ENCODE measurements at places on chromosomes 12 and 14.

- DNase-seq: no peak
Observed at GRCh38 chr12:116406529-116406928, 129.0 kb upstream of the MED13L start.

GRCh38 chr14:100898935-100899883 is 4.3 kb downstream of the RTL1 start:
- no peak for DNase-seq

GRCh38 chr14:68772761-68773381 is 20.0 kb downstream of the ZFP36L1 start:
- no peak for DNase-seq

GRCh38 chr12:31751085-31751484 is 22.3 kb upstream of the AMN1 start:
- no peak for DNase-seq

DNA sequence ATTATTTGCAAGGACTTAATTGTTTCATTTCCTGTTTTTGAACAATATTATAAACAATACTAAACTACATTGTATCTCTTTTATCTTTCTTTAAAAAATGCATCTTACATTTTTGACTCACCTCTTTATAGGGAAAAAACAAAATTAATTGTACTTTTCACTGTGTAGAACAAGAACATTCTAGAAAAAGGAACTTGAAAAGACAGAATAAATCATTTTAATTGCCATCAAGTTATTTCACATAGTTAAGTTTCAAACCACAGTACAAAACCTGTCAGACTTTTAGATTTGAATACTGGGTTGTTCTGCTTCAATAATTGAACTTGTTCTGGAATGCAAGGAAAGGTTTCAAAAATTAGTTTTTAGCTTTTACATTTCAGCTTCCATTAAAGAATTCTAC is 50.0 kb downstream of the SLC38A6 start:
- no peak for DNase-seq

DNA sequence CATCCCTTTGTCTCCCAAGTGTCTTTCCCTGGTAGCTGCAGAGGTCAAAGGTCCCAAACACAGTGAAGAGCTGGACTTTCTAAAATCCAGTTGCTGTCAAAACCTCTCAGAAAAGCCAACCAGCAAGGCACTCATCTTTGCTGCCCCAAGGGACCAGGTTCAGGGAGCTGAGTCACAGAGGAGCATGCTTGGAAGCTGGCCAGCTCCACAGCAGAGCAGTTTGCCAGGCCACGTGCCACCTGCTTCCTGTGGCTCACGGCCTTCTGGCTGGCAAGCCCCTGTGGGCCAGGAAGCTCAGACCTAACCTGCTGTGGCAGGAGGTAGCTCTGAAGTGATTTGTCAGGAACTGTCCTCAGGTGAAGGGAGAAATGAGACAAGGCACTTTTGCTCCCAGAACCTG is 3.6 kb downstream of the ISCU start:
- DNase-seq: peak; percentile 36

- DNase-seq: no peak
Observed at GRCh38 chr12:127381681-127382080, 885.3 kb upstream of the TMEM132C start.

- DNase-seq: no peak
Observed at GRCh38 chr12:58458102-58458501, 462.2 kb downstream of the LRIG3 start.

GRCh38 chr12:98635657-98636323 is 8.8 kb downstream of the IKBIP start:
- DNase-seq: no peak

DNA sequence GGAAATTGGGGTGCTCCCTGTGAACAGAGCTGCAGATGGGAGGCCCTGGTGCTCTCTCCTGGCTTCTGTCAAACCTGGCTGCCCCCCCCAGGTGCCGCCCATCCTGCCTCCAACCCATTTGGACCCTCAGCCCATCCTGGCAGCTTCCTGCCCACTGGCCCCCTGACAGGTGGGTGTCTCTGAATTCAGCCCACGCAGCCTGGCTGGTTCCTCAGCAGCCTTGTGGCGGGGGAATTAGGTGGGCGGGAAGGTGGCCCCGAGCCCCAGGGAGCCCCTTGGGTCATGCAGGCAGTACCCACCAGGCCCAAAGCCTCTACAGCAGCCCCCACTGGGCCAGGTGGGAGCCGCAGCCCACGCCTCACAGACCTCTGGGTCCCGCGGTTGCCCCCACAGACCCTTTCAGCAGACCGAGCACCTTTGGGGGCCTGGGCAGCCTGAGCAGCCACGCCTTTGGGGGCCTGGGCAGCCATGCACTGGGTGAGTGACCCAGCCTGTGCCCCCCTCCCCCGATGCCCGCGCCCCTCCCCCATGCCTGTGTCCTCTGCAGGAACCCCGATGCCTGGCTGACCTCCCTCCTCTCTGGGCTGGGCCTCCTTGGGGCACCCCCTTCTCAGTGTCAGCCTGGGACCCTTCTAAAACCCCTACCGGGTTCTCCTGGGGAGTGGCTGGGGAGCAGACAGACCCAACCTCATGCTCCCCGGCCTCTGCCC is 28.9 kb downstream of the LRCOL1 start:
- no peak for DNase-seq

DNA sequence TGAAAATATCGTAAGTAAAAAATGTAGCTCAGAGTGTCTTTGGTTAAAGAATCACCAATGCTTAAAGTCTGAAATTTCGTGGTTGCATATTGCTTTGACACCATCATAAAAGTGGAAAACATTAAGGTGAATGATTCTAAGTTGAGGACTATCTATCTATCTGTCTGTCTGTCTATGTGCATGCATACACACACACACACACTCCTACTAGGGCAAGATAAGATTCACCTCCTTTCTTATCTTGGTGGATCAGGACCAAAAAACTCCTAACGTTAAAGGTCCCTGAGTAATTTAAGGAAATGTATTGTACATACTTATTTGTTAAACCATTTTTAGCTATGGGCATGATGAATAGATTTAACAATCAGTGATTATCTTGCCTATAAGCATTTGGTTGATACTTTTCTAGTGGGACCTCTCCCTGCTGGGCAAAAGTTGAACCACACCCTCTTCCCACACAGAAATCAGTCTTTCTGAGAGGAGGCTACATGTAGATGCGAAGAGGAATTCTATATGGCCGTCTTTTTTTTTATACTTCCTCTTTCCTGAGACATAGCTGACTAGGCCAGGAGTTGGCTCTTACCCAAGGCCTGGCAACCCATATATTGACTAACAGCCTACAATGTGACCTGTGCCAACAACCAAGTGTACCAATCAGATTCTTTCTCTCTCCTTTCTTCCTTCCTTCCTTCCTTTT is 19.3 kb upstream of the LLPH start:
- DNase-seq: no peak

GRCh38 chr12:124024263-124024678 is 51.3 kb downstream of the ZNF664 start:
- DNase-seq: no peak

DNA sequence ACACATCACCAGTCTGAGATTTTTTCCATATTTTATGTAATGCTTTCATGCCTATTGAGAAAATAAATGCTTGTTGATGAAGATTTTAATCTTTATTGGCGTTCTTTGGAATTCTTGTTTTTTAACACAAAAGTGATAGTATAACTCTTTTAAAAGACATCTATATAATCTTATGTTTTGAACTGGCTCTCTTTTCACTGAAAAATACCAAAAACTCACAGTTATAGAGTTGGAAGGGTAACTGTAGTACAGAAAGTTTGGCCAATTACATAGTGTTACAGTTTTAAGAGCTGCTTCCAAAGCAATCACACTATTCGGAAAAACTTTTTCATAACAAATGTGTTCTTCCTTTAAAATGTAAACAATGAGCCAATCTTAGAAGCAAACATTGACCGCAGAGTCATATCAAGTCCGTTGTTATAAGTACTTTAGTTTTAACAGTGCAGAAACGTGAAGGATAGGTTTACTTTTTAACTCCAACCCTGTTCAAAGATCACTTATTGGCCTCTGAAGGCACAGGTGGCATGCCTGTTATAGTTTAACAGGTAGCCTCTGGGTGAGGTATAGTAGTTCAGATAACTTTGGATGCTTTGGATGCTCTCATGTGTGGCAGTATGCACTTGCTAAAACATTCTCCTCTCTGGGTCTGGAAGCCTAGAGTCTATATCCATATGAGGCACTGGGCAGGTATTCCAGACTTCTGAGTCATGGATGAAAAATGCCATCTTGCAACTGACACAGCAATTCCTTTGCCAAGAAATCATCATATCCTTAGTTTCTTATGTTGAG is 12.1 kb upstream of the NTN4 start:
- no peak for DNase-seq

DNA sequence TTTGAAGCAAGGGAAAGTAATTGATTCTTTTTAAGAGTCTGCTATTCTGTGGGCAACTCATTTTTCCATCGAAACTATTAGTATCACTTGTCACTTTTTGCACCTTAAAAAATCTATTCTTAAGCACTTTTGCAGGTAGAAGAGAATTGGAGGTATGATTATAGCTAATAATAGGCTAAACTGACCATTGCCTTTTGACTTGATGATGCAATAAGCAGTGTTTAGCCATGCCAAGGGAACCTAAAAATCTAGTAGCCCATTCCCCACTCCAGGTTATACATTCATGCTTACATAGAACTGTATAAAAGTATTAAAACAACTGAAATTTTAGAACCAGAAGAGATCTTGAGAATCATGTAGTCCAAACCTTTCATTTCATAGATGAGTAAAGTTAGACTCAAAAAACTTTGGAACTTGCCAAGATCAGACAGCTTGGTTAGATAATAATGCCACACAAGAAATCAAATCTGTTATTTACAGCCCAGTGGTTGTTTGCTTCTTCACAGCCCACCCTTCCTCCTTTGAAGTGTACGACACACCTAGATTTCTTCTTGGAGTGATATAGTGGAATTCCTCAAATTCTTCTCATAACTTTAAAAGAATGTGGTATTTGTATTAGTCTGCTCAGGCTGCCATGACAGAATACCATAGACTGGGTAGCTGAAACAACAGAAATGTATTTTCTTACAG is 21.7 kb upstream of the GARIN2 start:
- no peak for DNase-seq
